ENCODE measurements at places on chromosomes 5 and 9.

DNA sequence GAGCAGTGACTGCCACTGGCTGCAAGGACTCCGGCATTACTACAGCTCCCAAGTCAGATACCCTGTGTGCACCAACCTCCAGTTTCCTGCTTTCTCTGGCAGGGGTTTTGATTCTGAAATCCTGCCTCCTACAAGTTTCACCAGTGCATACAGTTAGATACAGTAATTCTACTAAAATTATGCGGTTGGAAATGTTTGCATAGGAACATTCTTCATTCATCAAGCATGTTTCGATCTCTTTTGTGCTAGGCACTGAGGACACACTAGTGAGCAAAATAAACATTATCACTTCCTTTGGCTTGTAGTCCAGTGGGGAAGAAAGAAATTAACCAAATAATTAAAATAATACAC, 152.2 kb downstream of the TMEM167A start:
- no peak for DNase-seq

DNA sequence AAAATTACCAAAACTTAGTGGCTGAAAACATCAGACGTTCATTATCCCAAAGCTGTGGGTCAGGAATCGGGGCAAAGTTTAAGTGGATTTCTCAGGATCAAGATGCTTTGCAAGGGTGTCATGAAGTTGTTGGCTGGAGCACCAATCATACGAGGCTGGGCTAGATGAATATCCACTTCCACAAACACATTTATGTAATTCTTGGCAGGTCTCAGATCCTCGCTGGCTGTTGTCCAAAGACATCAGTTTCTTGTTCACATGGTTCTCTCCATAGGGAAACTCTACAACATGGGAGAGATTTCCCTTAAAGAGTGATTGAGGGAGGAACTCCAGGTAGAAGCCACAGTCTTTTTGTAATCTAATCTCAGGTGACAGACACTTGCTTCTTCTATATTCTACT, 20.2 kb upstream of the CCDC192 start:
- DNase-seq: no peak

DNA sequence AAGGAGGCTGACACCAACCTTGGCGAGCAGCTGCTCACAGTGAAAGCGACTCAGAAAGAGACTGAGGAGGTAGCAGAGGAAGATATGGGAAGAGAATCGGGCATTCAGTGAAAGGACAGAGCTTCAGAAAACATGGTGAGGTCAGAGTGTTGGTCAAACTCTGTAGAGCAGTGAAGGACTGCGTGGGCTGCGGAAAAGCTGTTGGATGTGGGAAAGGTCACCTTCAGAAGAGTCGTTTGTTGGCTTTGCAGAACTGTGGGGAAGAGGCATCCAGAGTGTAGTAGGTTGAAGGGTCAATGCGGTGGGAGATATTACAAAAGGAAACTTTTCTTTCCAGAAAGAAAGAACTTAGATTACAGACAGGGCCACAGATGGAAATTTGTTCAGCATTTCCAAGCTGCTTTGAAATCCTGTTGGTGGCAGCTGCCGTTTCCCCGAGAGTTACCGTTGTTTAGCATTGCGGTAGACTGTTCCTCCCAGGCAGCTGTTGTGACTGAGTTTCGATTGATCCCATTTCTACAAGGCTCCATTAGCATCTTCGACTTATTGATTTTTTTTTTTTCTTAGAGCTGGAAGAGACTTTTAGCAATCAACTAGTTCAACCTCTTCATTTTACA, 58.3 kb upstream of the AFAP1L1 start:
- DNase-seq: no peak

GRCh38 chr5:354581-355378, 33.3 kb downstream of the AHRR start:
- no peak for DNase-seq

DNA sequence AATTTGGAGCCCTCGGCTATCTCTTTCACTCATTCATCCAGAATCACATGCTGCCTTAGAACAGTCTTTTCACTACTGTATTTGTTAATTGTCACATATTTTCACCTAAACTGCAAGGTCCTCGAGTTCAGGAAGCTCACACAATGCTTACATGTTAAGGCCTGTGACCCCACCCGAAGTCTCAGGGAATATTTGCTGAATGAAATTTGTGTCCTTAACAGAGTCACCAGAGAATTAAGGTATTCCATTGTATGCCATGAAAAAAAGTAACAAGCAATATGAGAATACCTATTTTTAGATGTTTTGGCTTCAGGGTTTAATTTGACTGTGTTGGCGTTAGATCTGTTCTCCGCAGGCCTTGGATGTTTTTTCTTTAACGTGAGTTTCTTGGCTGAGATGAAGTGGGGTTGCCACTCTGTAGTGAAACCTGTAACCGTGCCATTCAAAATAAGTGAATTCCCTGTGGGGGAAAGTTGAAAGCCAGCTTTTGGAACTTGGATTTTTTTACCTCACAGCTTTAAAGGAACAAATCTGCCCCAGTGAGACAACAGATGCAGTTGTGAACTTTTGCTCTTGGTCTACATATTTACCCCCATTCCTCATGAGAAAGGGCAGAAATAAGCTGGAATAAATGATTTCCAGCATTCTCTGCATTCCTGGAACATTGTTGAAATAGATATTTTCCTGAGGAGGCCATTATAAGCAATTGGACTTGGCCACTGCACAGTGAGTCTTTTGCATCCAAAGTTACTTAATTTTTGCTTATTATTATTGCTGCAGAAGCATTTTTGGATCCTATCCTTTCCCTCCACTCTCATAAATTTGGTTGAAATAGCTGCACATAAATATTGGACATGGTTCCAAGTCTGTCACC, 35.9 kb upstream of the FBP1 start:
- DNase-seq: no peak

- DNase-seq: no peak
These were observed 290.8 kb downstream of the TRPM3 start for GRCh38 chr9:70830618-70831017.

- DNase-seq: no peak
These were observed 44.1 kb downstream of the KCNV2 start for GRCh38 chr9:2761424-2761823.

DNA sequence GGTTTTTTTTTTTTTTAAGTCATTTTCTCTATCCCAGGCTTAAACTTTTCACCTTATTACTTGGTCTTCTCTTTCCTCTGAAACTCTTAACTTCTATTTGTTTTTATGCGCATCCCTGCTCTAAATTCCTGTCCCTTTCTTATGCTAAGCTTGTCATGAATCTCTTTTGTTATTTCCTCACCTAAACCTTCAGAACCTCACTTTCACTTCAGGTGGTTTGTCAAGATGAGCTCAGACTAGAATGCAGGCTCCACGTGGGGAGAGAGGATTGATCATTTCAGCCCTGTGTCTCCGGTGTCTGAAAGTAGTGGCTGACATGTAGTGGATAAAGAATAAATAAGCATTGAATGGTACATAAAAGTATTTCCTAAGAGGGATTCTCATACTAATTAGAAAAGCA, 63.6 kb downstream of the ANXA1 start:
- DNase-seq: no peak

- DNase-seq: no peak
These were observed 312.0 kb downstream of the CDK5RAP2 start for GRCh38 chr9:120267929-120268328.

DNA sequence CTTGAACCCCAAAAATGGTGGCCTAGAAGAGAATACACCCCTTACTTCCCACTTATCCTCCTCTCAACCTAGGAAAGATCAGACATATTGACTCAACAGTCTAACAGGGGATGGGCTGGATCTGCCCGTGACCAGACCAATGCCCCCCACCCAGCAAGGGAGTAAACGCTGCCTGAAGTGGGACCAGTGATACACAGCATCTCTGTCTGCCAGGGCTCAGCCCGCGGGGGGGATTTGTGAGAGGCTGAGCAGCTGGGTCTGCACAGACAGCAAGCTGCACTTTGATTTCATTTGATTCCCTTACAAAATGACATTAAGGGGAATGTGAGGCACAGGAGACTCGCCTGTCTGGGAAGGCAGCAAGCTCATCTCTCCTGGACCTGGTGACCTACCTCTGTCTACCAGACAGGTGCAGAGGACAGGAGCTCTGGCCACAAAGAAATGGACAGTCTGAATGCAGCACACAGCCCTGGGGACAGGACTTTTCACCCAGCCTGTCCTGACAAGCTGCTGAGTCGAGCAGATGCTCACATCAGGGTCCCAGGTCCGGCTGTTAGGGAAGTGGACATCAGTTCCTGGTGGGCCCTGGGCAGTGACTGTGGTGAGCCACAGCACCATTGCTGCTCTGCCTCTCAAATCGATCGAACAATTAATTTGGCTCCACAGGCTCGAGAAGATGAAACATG, 79.9 kb downstream of the RGS3 start:
- DNase-seq: no peak

- DNase-seq: no peak
These were observed 406.8 kb downstream of the CCDC171 start for GRCh38 chr9:15959663-15960062.

DNA sequence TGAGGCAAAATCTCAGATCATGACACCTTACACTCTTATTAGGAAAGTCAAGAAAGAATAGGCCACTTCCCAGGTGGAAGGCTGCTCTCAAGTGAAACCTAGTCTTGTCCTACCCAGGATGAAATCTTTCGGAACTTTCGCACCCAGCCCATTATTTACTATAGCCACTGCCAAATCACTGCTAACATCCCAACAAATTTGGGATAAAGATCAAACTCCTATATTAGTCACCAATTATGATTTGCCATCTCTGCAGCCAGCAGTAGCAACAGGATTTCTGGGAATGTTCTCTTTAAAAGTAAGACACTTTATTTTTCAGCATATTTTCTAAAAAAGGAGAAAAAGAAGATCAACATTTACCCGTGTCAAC, 224.6 kb downstream of the GAS1 start:
- DNase-seq: no peak

DNA sequence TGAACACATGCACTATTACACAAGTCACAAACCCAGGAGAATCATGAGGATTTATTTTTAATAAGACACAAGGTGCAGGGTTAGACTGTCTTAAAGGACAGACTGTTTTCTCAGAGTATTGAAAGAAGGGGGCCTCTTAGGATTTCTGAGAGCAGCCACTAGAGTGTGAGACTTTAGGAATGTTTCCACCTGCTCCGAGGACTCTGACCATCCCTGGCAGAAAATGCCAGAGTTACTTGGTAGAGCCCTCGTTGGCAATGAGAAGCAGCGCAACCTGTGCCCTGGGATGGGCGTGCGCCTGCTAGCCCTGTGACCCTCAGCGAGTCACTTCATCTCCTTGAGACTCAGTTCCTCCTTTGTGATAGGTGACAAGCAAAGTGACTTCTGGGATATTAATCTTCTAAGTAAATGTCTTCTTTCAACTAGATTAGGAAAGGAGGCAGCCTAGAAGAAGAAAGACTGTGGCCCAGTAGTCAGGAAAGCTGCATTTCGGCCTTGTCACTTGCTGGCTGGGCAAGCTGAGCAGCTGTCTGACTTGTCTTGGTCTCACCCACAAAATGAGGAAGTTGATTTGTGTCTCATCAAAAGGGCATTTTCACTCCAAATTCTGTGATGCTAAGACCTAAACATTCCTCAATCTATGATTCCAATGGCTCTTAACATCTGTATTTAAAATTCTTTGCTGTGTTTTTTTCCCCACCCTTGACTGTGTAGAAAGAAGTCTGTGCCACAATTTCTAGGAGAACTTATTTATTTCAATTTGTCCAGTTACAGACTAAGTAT, 60.5 kb downstream of the PTCD2 start:
- no peak for DNase-seq

DNA sequence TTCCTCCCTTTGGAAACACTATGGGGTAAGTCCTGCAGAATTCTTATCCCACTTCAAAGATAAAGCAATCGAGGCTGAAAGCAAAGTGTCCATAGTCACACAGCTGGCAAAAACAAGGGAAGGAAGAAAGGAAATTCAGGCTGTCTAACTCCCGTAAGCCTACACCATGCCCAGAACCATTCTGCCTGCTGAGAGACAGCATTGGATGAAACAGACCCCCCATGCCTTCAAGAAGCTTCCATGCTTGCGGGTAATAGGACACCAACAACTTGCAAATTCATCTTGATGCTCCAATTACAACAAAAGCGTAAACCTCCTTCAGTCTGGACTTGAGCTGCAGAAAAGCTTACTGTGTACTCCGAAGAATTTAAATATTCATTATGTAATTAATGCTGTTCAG, 181.1 kb upstream of the WWC1 start:
- no peak for DNase-seq

GRCh38 chr9:133635098-133635497, 1.1 kb upstream of the DBH start:
- no peak for DNase-seq

- DNase-seq: peak; percentile 16
These were observed 777 bp downstream of the ENDOG start for GRCh38 chr9:128818839-128819715.

GRCh38 chr5:112196584-112196983, 222.5 kb downstream of the EPB41L4A start:
- no peak for DNase-seq

GRCh38 chr5:95172659-95173058, 112.2 kb downstream of the MCTP1 start:
- no peak for DNase-seq

- no peak for DNase-seq
These were observed 88.4 kb downstream of the CAMSAP1 start for GRCh38 chr9:135818718-135819475.

GRCh38 chr5:17228821-17229291, 11.4 kb downstream of the BASP1 start:
- no peak for DNase-seq

DNA sequence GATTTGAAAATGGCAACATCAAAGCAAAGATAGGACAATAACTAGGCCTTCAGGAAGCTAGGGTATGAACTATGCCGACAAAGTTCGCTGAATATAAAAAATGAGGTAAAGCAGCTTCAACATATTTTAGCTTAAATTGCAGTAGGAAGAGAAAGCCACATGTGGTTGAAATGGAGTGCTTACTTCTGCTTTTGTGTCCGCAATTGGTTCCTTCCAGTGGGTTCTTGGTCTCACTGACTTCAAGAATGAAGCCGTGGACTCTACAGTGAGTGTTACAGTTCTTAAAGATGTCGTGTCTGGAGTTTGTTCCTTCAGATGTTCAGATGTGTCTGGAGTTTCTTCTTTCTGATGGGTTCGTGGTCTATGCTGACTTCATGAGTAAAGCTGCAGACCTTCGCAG, 95.2 kb downstream of the APTX start:
- DNase-seq: no peak

DNA sequence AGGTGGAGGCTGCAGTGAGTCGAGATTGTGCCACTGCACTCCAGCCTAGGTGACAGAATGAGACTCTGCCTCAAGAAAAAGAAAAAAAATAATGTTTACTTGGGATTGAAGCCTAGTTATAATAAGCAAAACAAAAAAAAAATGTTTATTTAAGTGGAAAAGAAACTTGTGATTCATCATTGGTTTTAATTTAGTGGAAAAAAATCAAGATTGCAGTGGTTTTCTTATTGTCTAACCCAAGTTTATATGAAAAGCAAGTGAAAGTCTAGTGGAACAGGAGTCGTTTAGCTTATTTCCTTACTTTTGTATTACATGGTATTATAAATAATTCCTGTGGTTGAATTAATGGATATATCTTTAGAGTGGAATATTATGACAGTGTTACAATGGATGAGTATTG, 8.4 kb downstream of the CNOT8 start:
- DNase-seq: no peak

DNA sequence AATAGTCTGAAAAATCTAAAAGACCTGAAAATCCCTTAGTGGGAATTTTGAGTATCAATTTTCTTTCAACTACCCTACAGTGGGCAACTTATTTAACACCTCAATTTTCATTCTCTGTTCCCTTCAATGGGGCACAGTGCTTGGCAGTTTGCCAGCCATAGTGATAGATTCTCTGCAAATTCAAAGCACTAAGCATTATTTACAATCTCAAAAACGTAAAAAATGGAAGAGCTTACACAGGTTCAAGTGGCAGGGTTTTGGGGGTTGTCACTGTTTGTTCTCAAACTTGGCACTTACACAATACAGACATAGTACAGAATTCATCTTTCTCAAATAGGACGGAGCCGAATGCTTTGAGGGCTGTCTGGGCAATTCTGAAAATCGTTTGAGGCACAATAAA, 515.0 kb downstream of the EFNA5 start:
- no peak for DNase-seq

All from RCC 7860 (cell line).